Activated CD4-positive, alpha-beta T cell treated with anti-CD3 and anti-CD28 coated beads, Interleukin-2, amount 10 ng/mL, durations not matched to agents 24 days and 14 days (primary cell): ENCODE measurements at places on chromosomes 12 and 14.

GRCh38 chr12:31896514-31897039 is 62.6 kb upstream of the RESF1 start:
- peak overlapping the region; percentile 96 for H3K27ac ChIP-seq
- peak; percentile 96 for DNase-seq
- peaks cover 37% of the 10 kb centered on the region for H3K4me1 ChIP-seq
- H3K27me3 ChIP-seq: no peaks in the 10 kb centered on the region
- peak overlapping the region; percentile 69 for H3K4me3 ChIP-seq

DNA sequence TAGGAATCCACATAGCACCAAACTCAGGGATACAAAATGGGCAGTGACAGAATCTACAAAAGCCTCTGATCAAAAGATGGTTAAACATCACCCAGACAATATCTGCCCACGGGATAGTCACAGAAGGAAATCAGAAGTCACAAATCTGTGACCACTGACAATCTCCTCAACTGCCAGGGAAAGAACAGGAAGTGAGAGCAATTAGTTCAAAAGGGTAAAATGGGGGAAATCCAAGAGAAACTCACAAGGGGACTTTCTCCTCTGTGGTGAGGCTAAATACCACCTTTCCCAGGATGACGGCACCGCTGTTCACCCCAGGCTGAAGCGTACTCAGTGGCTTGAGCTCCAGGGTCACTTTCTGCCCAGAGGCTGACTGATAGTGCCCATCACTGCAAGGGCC is 10.7 kb downstream of the TTC5 start:
- DNase-seq: no peak
- no peak overlapping the region for H3K4me3 ChIP-seq
- no peak overlapping the region for H3K27ac ChIP-seq
- peaks cover 7% of the 10 kb centered on the region for H3K4me1 ChIP-seq
- H3K27me3 ChIP-seq: no peaks in the 10 kb centered on the region

- peaks cover 2% of the 10 kb centered on the region for H3K27me3 ChIP-seq
- no peak overlapping the region for H3K4me3 ChIP-seq
- peaks cover 36% of the 10 kb centered on the region for H3K4me1 ChIP-seq
- no peak overlapping the region for H3K27ac ChIP-seq
- H3K36me3 ChIP-seq: no peaks in the 10 kb centered on the region
- no peak for DNase-seq
Observed at GRCh38 chr14:65832431-65833266, 420.1 kb downstream of the FUT8 start.

DNA sequence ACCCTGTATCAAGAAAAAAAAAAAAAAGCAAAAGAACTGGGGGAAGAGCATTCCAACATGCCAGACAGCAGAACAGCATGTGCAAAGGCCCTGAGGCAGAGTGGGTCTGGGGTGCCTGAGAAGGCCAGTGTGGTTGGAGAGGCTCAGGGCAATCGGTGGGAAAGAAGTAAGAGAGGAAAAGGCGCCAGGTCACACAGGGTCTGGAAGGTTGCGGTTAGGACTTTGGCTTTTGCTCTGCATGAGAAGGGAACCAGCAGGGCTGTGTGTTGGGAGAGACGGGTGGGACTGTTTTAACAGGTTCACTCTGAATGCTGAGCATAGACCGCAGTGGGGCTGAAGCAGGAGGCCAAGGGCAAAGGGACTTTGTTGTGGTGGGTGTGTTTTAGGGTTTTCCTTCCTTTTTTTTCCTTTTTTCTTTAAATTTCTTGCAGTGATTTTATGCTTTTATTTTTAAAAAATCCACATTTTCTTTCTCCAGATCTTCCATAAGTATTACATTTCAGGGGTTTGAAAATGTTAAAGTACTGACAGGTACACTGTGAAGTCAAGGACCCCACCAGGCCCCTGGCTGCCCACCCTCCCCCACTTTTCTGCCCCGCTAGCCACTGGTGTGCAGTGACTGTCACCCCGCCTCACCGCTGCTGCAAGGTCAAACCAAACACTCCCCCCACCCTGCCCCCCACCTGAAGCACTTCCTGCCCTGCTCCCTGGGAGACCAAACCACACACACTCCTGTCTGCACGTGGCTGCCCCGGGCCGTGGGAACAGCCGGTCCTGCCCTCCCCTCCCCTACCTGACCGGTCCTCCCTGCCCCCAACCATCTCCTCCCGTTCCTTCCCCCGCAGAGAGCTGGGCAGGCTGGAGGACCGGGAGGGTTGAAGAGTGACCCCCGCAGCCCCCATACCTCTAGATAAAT is 30.0 kb downstream of the DTX1 start:
- H3K36me3 ChIP-seq: no peaks in the 10 kb centered on the region
- no peak overlapping the region for H3K4me3 ChIP-seq
- peak overlapping the region; percentile 38 for H3K27ac ChIP-seq

- no peak overlapping the region for H3K4me3 ChIP-seq
- H3K27me3 ChIP-seq: no peaks in the 10 kb centered on the region
- H3K4me1 ChIP-seq: no peaks in the 10 kb centered on the region
- H3K36me3 ChIP-seq: no peaks in the 10 kb centered on the region
Observed at GRCh38 chr14:22190411-22191191, 398.4 kb downstream of the DAD1 start.

DNA sequence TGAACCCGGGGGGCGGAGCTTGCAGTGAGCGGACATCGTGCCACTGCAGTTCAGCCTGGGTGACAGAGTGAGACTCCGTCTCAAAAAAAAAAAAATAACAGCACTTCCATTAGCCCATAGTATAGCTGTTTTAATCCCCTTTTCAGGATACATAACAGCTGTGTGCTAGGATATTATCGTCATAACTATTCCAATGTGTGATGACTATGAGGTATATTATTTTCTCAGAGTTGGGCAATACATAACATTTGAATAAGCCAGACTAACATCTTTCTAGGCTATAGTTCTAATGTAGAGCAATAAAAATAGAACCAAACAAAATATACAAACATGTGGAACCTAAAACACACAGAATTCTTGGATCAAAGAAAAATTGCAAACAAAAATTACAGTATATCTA is 57.1 kb downstream of the MARK3 start:
- DNase-seq: no peak
- no peaks in the 10 kb centered on the region for H3K27me3 ChIP-seq
- H3K27ac ChIP-seq: no peak overlapping the region

- H3K36me3 ChIP-seq: no peaks in the 10 kb centered on the region
- no peak overlapping the region for H3K4me3 ChIP-seq
- H3K27ac ChIP-seq: no peak overlapping the region
Observed at GRCh38 chr12:15763328-15763727, 25.9 kb downstream of the EPS8 start.

- no peaks in the 10 kb centered on the region for H3K4me1 ChIP-seq
- H3K4me3 ChIP-seq: no peak overlapping the region
- DNase-seq: no peak
- no peaks in the 10 kb centered on the region for H3K36me3 ChIP-seq
Observed at GRCh38 chr14:82251494-82251893, 717.8 kb upstream of the SEL1L start.

DNA sequence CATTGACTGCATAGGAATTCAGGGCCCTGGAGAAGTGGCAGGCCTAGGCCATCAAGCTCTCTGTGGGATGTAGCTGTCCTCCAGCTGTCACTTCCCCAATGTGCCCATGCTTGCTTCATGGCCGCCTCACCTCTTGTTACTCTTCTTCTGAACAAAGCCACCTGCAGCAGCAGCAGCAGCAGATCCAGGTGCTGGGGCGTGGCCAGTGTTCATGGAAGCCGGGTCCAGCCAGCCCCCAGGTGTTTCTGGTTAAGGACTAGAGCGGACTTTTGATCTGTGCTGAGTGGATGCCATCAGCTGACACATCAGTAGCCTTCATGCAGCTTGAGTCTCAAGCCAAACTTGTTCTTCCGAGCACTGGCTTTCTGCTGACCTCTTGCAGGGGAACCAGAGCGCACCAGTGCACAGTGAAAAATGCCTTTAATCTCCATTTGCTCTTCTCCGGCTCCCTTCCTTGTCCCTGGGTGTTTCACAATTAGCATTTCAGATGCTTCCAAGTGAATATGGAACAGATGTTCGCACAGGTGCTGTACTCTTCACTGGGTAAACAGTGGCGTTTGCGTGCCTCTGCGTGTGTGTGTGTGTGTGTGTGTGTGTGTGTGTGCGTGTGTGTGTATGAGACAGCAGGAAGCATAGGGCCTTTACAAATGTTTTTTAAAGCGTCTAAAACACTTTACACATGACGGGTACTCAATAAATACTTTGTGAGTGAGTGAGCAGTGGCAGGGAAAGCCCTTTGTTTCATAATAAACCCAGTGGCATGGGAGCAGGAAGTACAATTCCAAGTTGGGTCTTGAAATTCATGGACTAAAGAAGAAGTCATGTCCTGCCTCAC is 20.1 kb downstream of the TPCN1 start:
- H3K27ac ChIP-seq: no peak overlapping the region
- H3K4me1 ChIP-seq: peaks cover 18% of the 10 kb centered on the region

GRCh38 chr14:99233222-99234035 is 38.6 kb downstream of the BCL11B start:
- peak overlapping the region; percentile 82 for H3K27ac ChIP-seq
- H3K36me3 ChIP-seq: peaks cover 27% of the 10 kb centered on the region
- no peaks in the 10 kb centered on the region for H3K27me3 ChIP-seq

GRCh38 chr12:40552868-40553267 is 139.4 kb upstream of the CNTN1 start:
- H3K4me3 ChIP-seq: no peak overlapping the region
- DNase-seq: no peak
- no peaks in the 10 kb centered on the region for H3K36me3 ChIP-seq
- H3K27ac ChIP-seq: no peak overlapping the region
- no peaks in the 10 kb centered on the region for H3K27me3 ChIP-seq

GRCh38 chr14:71824816-71825215 is 107.4 kb upstream of the RGS6 start:
- no peaks in the 10 kb centered on the region for H3K36me3 ChIP-seq
- peaks cover 4% of the 10 kb centered on the region for H3K27me3 ChIP-seq
- peaks cover 6% of the 10 kb centered on the region for H3K4me1 ChIP-seq
- no peak overlapping the region for H3K4me3 ChIP-seq
- DNase-seq: no peak

DNA sequence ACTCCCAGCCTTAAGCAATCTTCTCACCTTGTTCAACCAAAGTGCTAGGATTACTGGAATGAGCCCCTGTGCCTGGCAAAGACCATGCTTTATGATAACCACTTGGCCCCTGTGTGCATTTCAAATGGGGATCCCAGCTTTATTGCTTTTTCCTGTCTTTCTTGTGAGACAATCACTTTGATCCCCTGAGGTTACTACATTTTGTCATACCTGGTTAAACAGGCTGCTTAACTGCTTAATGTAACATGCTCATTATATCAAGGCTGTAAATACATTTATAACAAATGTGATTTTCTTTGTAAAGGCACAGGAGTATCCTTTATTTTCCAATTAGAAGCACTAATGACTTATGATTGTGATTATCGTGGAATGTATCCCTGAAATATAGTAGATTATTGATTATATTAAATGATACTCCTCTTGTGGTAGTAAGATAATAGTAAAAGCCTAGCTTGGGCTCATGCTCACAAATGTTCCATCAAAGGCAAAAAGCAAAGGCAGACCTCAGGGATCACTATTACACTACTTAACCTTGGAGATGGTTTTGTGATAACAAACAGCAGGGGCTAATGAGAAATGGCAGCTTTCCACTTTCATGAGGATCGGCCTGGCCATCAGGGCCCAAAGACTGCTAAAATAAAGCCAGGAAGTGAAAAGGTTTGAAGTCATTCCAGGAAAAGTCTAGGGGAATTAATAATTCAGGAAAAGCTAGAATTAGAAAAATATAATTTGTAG is 290.8 kb upstream of the MDGA2 start:
- no peaks in the 10 kb centered on the region for H3K27me3 ChIP-seq
- no peaks in the 10 kb centered on the region for H3K4me1 ChIP-seq
- no peaks in the 10 kb centered on the region for H3K36me3 ChIP-seq
- no peak overlapping the region for H3K27ac ChIP-seq
- no peak overlapping the region for H3K4me3 ChIP-seq
- no peak for DNase-seq

GRCh38 chr14:55339770-55340169 is 68.5 kb downstream of the FBXO34 start:
- H3K4me3 ChIP-seq: peak overlapping the region; percentile 47
- H3K36me3 ChIP-seq: peaks cover 10% of the 10 kb centered on the region
- peak; percentile 71 for DNase-seq

GRCh38 chr12:67661311-67662021 is 12.9 kb downstream of the DYRK2 start:
- peaks cover 54% of the 10 kb centered on the region for H3K36me3 ChIP-seq
- H3K27ac ChIP-seq: no peak overlapping the region
- peaks cover 28% of the 10 kb centered on the region for H3K4me1 ChIP-seq
- no peak for DNase-seq
- no peak overlapping the region for H3K4me3 ChIP-seq
- no peaks in the 10 kb centered on the region for H3K27me3 ChIP-seq

- peaks cover 9% of the 10 kb centered on the region for H3K4me1 ChIP-seq
- DNase-seq: peak; percentile 66
- H3K4me3 ChIP-seq: no peak overlapping the region
- no peaks in the 10 kb centered on the region for H3K36me3 ChIP-seq
- peaks cover 14% of the 10 kb centered on the region for H3K27me3 ChIP-seq
- no peak overlapping the region for H3K27ac ChIP-seq
Observed at GRCh38 chr12:111093428-111094142, 173.2 kb upstream of the MYL2 start.
